Activated T-helper 17 cell treated with anti-CD3 and anti-CD28 coated beads, Interleukin-2, amount 50 U/mL, for 72 hours (primary cell): ENCODE measurements at places on chromosomes 13 and 19.

GRCh38 chr13:52164989-52165388 lies 5.6 kb upstream of the NEK3 start:
- no peak for ATAC-seq

GRCh38 chr13:100646030-100646673 lies 28.4 kb downstream of the TMTC4 start:
- ATAC-seq = no peak

GRCh38 chr13:44471686-44472085 lies 98.1 kb downstream of the SERP2 start:
- ATAC-seq = no peak

DNA sequence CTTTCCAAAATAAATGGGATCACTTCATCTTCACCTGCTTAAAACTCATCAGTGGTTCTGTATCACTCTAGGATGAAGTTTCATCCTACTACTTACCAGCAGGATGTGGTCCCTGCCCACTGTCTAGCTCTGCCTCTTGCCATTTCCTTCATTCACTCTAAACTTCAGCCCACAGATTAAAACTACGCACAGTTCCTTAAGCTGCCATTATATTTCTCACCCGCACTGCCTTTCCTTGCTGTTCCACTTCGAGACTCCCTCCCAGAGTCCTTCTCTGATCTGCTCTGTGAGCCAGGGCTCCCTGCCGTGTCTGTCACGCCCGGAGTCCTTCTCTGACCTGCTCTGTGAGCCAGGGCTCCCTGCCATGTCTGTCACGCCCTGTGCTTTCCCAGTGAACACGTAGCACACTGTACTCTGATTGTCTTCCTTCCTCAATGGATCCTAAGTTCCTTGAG lies 52.0 kb upstream of the NPAS1 start:
- peak; percentile 85 for ATAC-seq

- no peak for ATAC-seq
Measured at GRCh38 chr13:42751693-42752092, 29.7 kb upstream of the FAM216B start.

DNA sequence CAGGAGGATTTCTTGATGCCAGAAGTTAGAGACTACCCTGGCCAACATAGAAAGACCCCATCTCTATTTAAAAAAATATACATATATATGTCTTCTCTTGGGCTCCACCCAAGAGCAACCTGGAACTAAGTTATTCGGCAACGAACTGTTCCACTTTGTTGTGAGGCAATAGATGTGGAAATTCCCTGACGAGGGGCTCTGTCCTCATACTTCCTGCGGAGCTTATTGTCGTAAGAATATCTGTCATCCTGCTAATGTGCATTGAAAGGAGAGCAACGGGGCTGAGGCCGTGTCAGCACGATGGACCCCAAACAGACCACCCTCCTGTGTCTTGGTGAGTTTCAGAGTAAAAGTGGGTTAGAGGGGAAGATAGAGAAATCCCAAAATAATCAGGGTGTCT lies at the start of gene FCAR:
TSS of gene FCAR (plus strand) at position 246 of the 400 bp plus-strand sequence. CDS start at position 301, 55 bp downstream.
- no peak for ATAC-seq

- ATAC-seq = no peak
Measured at GRCh38 chr19:33683881-33684537, 62.3 kb downstream of the CHST8 start.

GRCh38 chr13:31982124-31982523 lies 49.5 kb upstream of the FRY start:
- no peak for ATAC-seq

DNA sequence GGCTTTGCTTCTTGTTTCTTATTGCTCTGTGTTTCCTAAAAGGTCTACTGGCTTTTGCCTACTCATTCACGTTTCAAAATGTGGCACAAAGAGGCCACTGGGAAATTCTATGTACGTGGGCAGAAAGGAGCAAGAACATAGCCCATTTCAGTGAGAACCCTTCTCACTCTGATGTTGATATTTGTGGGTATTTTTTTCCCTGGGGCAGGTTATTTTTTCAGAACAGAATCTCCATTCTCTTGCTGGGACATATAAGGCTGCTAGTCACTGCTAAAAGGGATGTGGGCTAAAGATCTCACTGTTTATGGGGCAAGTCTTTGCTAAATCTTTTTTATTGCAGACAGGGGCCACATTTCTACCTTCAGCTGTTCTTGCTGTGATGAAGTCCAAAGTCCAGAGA lies 27.1 kb downstream of the EDNRB start:
- no peak for ATAC-seq

DNA sequence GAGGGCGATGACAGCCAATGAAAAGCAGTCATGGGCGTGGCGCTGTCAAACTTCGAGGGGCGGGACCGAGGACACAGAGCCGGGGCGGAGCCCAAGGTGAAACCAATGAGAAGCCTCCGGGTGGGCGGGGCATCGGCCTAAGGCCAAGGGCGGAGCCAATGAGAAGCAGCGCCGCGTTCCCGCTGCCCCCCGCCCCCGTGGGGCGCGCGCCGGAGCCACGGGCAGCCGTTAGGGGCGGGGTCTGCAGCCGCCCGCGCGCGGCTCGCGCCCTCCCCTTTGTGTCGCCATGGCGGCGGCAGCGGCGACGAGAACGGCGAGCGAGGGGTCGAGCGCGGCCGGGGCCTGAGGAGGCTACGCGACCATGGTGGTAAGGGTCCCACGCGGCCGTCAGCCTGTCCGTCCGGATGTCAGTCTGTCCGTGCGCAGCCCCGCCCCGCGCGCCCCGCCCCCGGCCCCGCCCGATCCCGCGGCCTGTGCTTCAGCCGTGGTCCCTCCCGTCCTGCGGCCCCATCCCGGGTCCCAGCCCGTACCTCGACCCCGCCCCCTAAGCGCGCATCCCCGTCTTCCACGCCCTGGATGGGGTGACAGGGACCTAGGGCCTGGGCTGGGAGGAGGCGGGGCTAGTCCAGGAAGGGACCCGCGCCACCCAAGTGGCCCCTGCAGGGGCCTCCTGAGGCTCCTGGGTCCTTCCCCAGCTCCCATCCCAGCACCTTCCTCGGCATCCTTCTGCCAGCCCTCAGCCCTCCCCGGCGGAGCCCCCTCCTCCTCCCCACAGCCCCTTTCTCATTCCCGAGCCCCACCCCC lies at the start of gene ARHGAP33:
TSS of gene ARHGAP33 (plus strand) at position 267 of the 804 bp plus-strand sequence. CDS start at position 362, 95 bp downstream.
- peak; percentile 97 for ATAC-seq

DNA sequence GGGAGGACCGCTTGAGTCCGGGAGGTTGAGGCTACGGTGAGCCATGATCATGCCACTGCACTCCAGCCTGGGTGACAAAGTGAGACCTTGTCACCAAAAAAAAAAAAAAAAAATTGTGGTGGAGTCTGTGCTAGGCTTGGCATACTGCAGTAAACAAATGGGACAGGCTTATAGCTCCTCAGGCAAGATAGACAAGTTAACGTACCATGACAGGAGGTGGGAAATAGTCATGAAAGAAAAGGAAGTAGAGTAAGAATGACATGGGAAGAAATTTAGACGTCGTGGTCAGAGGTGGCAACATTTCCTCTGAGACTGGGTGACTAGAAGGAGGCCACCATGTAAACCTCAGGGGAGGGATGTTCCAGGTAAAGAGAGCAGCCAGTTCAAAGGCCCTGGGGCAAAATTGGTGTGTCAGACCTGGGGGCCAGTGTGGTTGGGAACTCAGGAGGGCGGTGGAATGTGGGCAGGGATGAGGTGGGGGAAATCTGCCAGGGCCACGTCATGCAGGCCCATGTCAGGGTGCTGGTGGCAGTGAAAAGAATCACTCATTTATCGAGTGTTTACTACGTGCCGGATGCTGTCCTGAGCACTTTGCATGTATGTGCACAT lies 5.6 kb downstream of the SNRPA start:
- ATAC-seq = peak; percentile 81

DNA sequence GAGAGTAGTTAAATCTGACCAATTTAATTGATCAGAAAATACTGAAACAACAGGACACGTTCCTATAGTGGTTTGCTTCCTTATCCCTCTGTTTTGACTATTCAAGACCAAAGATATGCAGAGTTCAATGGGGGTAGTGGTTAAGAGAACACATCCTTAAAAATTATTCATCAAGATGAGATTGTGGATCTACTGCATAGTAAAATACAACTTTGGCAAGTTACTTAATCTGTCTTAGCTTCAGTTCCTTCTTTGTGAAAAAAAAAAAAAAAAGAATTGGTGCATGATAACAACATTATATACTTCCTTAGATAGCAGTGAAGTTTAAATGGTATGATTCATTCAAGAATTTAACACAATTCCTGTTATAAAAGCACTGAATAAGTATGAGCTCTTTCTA lies 552.1 kb downstream of the DCT start:
- no peak for ATAC-seq

GRCh38 chr19:14198384-14199376 lies 7.3 kb downstream of the ADGRL1 start:
- ATAC-seq = no peak

DNA sequence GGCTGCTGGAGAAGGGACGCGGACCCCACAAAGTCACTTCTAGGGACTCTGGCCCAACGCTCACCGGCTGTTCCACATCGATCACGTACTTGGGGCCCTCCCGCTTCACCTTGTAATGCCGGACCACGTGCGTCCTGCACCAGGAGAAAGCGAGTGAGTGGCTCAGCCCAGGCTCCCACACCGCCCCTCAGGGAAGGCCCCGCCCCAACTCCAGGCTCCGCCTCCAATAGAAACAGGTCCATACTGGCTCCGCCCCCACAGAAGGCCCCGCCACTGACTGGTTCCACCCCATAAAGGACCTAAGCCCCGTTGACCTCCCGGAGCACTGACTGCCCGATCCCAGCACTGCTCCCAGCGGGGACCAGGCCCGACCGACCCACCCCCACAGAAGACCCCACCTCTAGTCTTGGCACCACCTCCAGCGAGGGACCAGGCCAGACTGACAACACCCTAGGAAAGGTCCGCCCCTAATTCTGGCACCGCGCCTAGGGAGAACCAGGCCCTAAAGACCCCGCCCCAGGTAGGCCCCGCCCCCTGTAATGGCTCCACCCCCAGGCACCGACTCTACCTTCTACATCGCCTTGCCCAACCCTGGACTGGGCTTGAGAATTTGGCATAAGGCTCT lies 11.3 kb downstream of the STAP2 start:
- peak; percentile 54 for ATAC-seq

DNA sequence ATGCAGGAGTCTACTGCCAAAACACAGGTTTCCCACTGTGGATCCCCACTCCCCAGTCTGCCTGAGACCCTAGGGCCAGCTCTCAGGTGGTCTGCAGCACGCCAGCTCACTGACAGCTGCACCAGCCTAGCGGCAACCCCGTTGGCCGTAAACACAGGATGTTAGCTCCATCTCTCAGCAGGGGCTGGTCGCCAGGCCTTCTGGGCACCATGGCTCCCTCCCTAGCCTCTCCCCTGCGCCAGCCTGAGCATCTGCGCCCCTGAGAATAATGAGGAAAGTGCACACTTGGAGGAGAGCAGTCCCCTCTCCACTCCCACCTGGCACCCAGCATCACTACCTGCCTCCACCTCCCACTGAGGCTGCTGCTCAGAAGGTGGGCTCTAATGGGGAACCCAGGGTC lies 20.8 kb upstream of the EPHX3 start:
- ATAC-seq = no peak

DNA sequence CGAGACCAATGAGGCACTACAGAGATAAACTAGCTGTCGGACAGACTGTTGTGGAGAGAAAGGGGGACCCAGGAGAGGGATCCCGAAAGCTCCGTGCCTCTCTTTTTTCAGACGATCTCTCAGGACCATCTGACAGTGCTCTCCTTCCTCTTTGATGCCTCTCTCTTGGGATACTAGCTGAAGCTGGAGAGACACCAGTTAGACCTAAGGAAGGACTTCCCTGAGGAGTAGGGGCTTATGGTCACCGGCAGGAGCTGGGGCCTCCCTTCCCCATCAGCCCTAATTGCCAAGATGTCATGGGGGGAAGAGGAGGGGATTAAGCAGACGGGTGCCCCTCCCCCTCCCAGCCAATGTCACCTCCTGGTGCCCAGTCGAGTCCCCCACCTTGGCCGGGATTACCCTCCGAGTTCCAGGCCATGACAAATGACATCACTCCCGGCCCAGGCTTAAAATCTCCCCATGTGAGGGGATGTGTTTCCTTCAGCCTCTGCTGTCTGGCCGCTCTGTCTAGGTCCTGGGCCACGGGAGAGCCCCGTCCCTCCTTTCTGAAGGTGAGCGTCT lies at the start of gene CRX:
TSS of gene CRX (plus strand) at position 478 of the 561 bp plus-strand sequence. CDS start 12,507 bp downstream, outside the sequence.
- ATAC-seq = no peak

- ATAC-seq = no peak
Measured at GRCh38 chr13:19158526-19159174, 23.0 kb downstream of the TUBA3C start.

- no peak for ATAC-seq
Measured at GRCh38 chr19:34645551-34645950, 31.4 kb downstream of the SCGB2B2 start.

GRCh38 chr19:862581-863314 lies 3.3 kb downstream of the CFD start:
- ATAC-seq = peak; percentile 59

DNA sequence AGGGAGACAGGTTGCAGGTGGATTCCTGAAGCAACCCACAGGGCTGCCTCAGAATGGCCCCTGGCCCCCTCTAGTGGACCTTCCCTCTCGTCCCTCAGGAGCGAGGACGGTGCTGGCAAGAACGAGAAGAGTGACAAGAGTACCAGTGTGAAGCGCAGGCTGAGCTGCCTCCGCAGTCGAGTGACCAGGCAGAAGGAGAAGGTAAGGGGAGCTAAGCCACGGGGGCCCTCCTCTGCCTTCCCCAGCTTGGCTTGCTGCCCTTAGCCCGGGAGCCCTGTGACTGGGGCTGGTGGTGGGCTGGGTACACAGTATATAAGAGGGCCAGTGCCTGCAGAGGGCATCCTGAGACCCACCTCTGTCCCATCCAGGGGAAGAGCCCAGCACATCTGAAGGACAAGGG lies 34.0 kb downstream of the ARHGEF18 start:
- no peak for ATAC-seq

DNA sequence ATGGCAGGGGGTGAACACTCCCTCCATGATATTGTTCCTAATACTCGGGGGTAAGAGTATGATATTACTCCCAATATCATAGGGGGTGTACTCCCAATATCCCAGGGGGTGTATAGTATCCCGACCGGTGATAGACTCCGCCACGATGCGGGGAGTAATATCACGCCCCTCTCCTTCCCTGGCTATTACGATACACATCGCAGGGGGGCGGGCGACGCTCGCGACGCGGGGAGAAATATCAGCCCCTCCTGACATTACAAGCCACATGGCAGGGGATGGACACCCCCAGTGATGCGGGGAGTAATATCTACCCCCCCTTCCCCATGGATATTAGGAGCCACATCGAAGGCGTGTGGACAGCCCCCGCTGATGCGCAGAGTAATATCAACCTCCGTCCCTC lies 3.2 kb upstream of the RGCC start:
- ATAC-seq = no peak

DNA sequence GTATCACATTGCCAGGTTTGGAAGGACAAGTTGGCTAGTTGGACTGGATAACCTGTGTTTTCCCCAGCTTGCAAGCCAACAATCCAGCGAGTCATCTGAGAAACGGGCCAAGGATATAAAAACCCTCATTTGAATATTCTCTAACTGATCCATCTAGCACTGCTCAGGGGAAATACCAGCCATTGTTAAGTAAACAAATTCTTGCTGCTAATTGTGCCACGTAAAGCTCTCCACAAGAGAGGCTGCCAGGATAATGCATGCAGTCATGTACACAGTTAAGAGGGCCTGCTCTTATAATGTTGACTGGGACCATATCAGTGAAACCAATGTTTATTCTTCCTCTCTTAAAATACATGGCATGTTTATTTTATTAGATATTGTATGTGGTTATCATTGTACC lies 663.2 kb upstream of the SGCG start:
- ATAC-seq = no peak
